ENCODE measurements at places on chromosomes 1 and 21. TPM values are rescaled to one million over a fixed set of nuclear protein-coding genes. Genes with fewer than 3 reads are reported as not detected.

GRCh38 chr1:155929057-155929456 is 5.2 kb downstream of the KHDC4 start:
- no peak for DNase-seq

- DNase-seq, result no peak
Measured at GRCh38 chr1:207130252-207131036, 26.4 kb downstream of the C4BPA start.

GRCh38 chr1:54095546-54096226 is 42.3 kb downstream of the TCEANC2 start:
- no peak for DNase-seq

DNA sequence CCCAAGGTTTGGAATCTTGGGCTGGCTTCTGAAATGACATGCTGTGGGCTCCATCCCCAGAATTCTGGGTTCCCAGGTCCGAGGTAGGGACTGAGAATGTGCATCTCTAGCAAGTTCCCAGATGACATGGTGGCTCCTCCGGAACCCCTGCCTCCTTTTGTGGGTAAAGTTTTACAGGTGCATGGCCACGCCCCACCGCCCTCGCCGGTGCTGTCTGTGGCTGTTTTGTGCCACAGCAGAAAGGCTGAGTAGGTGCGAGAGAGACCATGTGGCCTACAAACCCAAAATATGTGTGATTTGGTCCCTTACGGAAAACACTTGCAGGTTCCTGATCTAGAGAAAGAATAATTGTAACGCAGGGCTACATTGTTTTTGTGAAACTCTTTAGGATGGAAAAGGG is 30.9 kb downstream of the SKI start:
- no peak for DNase-seq

- DNase-seq, result no peak
Measured at GRCh38 chr1:219580009-219580676, 32.8 kb downstream of the ZC3H11B start.

DNA sequence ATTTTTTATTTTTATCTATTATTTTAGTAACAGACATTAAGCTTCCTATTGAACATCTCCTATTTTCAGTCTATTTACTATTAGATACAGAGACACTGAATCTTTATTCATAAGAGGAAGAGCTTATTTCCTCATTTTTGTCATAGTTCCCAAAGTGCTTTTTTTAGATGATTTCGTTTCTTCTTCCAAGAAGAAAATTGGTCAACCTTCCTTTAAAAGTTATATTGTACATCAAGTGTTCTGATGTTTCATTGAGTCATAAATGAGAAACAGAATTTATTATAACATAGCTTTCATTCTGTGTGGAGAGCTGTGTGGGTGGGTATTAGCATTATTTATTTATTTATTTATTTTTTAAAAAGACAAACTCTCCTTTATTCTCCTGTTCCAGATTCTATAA is 50.6 kb upstream of the BACH1 start:
- DNase-seq, result no peak

- no peak for DNase-seq
Measured at GRCh38 chr1:8777867-8778266, 39.6 kb downstream of the RERE start.

GRCh38 chr1:64487061-64487460 is 17.1 kb downstream of the CACHD1 start:
- no peak for DNase-seq

DNA sequence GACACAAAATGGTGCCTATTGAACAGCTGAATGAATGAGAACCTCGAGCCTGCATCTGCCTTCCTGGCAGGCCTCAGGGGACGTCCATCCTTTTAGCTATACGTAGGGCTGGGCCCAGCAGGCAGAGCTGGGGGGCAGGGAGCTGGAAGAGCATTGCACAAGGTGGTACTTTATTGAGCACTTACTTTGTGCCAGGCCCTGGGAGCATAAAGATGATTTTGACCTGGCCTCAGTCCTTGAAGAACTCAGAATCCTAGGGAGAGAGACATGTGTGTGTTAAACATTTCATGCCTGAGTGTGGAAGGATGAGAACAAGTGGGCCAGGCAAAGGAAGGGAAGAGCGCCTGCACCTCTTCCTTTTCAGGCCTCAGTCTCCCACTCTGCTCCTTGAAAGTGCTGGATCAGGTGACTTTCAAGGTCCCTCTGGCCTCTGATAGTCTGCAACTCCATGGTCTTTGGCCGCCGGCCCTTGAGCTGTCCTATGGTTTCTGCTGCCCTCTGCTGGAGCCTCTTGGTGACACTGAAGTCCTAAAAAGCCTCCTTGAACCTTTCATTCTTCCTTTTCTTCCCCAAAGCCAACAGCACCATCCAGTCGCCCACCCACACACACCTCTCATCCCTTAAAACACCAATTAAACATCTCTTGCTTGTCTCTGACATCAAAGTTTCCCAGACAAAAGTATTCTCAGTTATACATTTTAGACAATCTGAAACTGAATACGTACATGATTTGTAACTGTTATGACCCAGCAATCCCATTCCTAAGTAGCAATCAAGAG is 3.5 kb upstream of the PEAR1 start:
- DNase-seq, result peak; percentile 69

CLCN6 gene
- 6.4 TPM for total RNA-seq

PPIAL4G gene
- total RNA-seq, result not detected

MIXL1 gene
- total RNA-seq, result not detected

PLCH2 gene
- 0.10 TPM for total RNA-seq

All from HT1080 (cell line).